ENCODE measurements at places on chromosomes 1 and 21.
A peak's percentile ranks its signal among the peaks of the same experiment; 100 is the strongest.

DNA sequence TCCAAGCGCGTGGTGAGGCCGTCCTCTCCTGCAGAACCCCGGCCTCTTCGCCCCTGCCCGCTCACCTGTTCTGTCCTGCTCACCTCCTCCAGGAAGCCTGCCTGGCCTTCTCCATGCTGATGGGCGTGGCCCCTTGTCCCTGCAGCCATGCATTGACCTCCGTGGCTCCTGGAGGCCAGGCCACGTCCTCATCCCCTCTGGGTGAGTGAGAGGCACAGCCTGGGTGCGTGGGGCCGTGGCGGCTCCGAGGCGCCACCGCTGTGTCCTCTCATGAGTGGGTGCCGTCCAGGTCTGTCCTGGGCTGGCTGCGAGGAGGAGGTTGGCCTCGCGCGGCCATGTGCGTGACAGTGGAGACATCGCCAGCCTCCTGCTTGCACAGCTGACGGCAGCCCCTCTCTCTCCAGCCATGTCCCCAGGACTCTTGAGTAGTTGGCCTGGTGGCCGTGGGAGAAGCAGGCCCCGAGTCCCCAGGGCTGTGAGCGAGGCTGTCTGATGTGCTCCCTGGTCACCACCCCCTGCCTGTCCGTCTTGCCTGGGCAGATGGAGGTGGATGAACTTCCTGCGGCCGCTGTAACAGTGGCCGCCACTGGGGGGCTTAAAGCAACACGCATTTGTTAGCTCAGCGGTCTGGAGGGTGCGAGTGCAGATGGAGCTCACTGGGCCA lies 58.1 kb downstream of the PRKCZ start:
- DNase-seq = peak; percentile 76

DNA sequence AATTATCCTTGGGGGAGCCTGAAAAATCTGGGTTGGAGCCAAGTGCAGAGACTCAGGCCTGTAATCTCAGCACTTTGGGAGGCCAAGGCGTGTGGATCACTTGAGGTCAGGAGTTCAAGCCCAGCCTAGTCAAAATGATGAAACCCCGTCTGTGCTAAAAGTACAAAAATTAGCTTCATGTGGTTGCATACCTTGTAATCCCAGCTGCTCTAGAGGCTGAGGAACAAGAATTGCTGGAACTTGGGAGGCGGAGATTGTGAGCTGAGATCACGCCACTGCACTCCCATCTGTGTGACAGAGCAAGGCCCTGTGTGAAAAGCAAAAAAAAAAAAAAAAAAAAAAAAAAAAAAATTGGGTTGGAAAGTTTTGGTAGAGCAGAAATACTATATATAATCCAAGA lies 1563.6 kb upstream of the PRMT6 start:
- DNase-seq = no peak

DNA sequence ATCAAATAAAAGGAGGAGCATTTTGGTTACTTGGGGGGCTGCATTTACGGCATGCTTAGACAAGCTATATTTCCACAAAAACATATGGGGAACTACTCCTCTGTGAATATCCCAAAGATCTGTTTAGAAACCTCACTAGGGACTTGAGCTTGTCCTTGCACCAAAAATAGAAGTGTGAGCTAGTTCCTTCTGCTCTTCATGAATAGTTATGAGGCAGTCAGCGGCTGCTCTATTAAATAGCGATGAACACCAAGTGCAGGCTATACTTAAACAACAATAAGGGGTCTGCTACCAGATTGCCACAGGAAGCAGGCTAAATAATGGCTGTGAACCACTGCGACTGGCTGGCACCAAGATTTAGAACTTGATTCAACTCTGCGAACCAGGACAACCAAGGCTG lies 190.1 kb downstream of the PCP4 start:
- DNase-seq = no peak

GRCh38 chr21:16199539-16199938 lies 469.8 kb downstream of the USP25 start:
- DNase-seq = no peak

DNA sequence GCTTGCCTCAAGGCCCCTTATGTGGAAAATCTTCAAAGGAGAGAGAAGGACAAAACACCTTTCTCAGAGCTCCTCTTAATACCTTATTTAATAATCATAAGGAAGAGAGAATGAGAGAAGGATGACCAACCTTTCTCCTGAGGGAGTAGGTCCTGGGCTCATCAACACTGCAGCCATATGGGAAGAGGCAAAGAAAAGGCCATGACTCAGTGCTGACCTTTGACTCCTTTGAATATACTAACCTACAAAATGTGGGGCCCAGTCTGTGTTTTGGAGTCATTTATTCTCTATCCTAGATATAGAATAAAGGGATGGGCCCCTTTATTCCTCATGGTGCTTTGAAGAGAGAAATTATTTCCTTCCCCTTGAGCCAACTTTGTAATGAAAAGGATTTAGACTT lies 38.3 kb downstream of the CAMSAP2 start:
- DNase-seq = no peak

DNA sequence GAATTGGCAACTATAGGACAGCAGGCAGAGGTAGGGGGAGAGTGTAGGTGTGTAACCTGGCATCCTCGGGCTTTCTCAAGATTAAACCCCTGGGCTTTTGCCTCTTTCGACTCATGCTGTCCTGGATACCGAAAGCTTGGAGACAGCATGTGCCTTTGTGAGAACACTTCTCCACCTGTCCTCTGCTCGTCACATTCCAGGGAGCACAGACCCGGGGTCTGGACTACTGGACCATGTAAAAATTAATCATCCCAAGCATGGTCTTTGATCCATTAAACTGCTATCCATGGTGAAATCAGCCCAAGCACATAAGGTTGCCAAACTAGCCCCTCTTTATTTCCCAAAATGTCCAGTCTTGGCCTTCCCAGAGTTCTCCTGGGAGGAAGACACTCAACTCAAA lies 9.0 kb upstream of the RNF186 start:
- DNase-seq = no peak

- no peak for DNase-seq
These were observed 992 bp upstream of the C1QA start for GRCh38 chr1:22635436-22635835.

- DNase-seq = no peak
These were observed 1057.3 kb downstream of the ADGRL2 start for GRCh38 chr1:82858031-82858430.

DNA sequence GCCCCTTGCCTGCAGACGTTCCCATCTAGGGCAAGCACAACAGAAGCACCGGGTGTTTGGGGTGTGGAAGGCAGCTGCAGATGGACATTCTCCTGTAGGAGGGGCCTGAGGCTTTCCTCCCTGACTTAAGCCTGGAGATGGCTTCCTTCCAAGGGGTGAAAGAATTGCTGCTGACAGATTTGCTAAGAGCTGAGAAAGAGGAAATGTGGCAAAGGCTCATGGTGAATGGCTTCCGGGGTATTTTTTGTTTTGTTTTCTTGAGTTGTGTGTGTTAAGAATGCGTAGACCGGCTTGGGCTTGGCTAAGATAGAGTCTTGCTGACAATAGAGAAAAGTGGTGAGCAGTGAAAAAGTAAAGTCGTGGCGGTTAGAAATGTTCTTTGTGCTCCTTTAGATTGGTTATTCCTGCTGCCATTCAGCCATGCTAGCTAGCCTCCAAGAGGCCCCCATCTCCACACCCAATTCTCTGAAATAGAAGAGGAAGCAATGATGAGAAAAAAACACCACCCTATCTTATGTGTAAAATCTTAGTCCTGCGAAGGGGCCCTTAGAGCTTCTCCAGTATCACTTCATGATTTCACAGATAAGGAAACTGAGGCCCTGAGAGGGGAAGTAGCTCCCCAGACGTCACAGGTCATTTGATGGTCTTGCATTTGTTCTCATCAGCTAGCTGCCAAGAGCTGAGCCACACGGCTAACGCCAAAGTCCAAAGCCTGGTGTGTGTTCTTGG lies 36.9 kb downstream of the EIF2D start:
- peak; percentile 64 for DNase-seq

GRCh38 chr1:115492880-115493279 lies 148.9 kb upstream of the VANGL1 start:
- DNase-seq = peak; percentile 83

DNA sequence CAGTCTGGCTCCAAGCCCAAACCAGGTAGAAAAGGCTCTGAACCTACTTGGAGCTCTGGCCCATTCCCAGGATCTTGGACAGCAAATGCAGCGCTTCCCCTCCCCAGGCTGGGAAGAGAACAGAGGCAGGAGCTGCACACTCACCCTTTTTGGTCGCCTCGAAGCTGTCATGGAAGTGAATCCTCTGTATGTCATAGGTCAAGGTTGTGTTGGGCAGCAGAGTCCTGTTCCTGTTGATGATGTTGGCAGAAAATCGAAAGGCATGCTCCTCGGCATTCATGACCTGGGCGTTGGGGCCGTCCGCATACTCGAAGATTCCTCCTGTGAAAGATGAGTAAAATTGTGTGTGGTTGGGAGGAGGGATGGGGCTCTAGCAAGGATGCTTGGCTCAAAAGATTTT lies 143.5 kb downstream of the GRIK3 start:
- no peak for DNase-seq

DNA sequence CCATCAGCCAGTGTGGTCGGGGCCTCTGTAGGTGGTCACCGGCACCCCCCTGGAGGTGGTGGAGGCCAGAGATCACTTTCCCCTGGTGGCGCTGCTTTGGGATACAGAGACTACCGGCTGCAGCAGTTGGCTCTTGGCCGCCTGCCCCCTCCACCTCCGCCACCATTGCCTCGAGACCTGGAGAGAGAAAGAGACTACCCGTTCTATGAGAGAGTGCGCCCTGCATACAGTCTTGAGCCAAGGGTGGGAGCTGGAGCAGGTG lies 961 bp downstream of the RBM15 start:
- DNase-seq = no peak

DNA sequence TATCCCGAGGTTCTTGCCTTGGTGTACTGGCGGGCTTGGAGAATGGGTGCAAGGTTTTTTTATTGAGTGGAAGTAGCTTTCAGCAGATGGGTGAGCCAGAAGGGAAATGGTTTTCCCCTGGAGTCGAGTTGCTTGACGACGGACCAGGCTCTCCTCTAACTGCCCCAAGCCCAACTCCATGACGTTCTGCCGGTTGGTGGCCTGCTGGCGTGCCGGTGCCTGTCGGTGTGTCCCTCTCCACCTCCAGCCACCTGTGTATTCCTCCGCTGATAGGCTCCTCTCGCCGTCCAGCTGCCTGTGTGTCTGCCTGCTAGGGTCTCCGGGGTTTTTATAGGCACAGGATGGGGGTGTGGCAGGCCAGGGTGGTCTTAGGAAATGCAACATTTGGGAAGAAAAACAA lies 34.3 kb upstream of the PTGFRN start:
- DNase-seq = no peak

DNA sequence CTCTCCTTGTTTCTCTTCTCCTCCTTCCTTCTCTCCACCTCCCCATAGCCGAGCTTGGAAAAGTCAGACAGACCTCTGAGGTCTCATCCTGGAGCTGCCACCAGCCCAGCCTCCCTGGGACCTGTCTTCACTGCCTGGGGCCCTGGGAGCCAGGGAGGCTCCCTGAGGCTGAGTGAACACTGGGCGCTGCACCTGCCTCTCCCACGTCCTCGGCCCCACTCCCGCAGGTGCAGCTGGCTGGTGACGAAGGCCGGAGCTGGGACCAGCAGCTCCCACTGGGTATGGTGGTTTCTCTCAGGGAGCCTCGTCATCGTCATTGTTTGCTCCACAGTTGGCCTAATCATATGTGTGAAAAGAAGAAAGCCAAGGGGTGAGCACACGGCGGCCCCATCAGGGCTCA lies 5.3 kb downstream of the TNFRSF14 start:
- DNase-seq = no peak

GRCh38 chr1:245148861-245149260 lies 5.9 kb upstream of the KIF26B start:
- DNase-seq = no peak

GRCh38 chr1:206705191-206705590 lies 20.5 kb downstream of the MAPKAPK2 start:
- peak; percentile 92 for DNase-seq

- DNase-seq = no peak
These were observed 890.9 kb downstream of the MRPL39 start for GRCh38 chr21:24716281-24716918.

GRCh38 chr21:29189353-29189752 lies 58.9 kb downstream of the MAP3K7CL start:
- peak; percentile 36 for DNase-seq

GRCh38 chr1:84434801-84435549 lies 36.7 kb downstream of the DNASE2B start:
- DNase-seq = no peak

GRCh38 chr21:40675017-40675416 lies 171.9 kb downstream of the DSCAM start:
- DNase-seq = no peak

GRCh38 chr1:234244482-234244881 lies 128.8 kb upstream of the COA6 start:
- no peak for DNase-seq

DNA sequence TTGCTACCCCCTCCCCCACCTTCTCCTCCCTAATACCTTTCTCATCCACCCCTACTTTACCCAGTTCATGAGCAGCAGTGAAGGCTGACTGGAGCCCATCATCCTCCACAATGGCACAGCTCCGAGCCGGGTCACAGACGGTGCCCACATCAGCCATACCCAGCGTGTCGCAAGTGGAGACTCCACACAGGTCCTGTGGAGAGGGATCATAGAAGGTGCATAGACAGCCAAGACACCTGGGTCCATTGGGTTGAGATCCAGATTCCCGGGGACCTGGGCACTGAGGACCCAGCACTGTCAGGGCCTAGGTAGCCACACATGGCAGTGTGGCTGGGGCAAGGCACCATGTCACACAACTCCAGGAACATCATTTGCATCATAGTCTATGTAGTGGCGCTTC lies 2.7 kb downstream of the ADAMTS4 start:
- DNase-seq = no peak

DNA sequence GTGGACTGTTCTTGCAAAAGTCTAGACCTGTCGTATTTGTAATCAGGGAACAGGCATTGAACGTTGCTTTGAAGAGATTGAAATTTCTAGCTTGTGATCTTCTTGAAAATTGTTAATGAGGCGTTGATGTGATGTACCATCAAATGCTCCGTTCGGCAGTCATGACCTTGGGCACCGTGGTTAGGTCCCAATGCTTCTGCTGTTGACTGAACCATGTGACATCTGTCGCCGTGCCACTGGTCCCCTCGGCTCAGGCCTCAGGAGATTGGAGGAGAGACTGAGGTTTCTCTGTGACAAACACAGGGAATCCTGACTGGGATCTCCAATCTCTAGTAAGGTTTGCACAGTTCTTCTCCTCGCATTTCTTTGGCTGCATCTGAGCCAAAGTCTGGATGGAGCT lies 18.1 kb upstream of the KCNAB2 start:
- DNase-seq = no peak

DNA sequence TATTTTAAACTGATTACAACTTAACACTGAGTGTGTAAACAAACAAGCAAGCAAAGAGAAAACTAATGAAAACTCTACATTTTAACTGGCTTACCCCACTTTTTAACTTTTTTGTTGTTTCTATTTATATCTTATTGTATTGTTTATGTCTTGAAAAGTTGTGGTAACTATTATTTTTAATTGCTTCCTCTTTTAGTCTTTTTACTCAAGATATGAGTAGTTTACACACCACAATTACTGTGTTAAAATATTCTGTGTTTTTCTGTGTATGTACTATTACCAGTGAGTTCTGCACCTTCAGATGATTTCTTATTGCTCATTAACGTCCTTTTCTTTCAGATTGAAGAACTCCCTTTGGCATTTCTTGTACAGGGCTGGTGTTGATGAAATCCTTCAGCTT lies 4.7 kb upstream of the HHAT start:
- no peak for DNase-seq

- no peak for DNase-seq
These were observed 141.9 kb upstream of the TMEM51 start for GRCh38 chr1:15011661-15012060.

- DNase-seq = no peak
These were observed 34.5 kb downstream of the SPATA21 start for GRCh38 chr1:16402742-16403141.

- no peak for DNase-seq
These were observed 98.9 kb upstream of the RGS18 start for GRCh38 chr1:192059407-192059806.

GRCh38 chr1:111569913-111570312 lies 49.7 kb upstream of the RAP1A start:
- DNase-seq = no peak
